ENCODE measurements at places on chromosomes 11 and 22.

- peak; percentile 11 for DNase-seq
Observed at GRCh38 chr11:28153586-28153985, 45.4 kb downstream of the METTL15 start.

GRCh38 chr11:827897-828192 lies at the start of gene CRACR2B:
Gene CRACR2B, plus strand, starts transcription at chr11:827919. Its CDS starts 689 bp downstream, at chr11:828608.
- no peak for DNase-seq

- no peak for DNase-seq
Observed at GRCh38 chr11:12762278-12762677, 88.1 kb downstream of the TEAD1 start.

- DNase-seq = no peak
Observed at GRCh38 chr11:61000426-61000825, 28.9 kb downstream of the CD6 start.

- DNase-seq = no peak
Observed at GRCh38 chr11:10201343-10201742, 92.7 kb downstream of the SBF2 start.

GRCh38 chr11:65987336-65987735 lies 14.6 kb downstream of the EIF1AD start:
- DNase-seq = no peak

DNA sequence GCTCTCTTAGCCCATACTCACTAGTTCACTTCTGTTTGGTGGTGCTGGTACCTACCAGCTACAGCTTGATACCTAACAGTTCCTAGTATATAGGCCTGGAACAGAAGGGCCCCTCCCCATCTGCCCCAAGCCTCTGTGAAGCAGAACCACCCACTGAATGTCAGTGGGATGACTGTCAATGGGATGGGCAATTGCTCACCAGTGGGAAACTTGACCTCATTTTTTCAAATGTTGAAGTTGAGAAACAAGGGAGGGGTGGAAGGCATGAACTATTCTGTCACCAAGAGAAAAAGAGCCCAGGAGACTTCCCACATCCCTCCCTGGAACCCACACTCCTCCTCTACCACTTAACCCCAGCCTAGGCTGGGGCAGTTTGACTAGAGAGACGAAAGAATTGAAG lies at the start of gene NLRP10:
Gene NLRP10, minus strand, starts transcription at position 62 of the 400 bp plus-strand sequence. CDS start 1,952 bp downstream, outside the sequence.
- DNase-seq = peak; percentile 86

- DNase-seq = no peak
Observed at GRCh38 chr11:112267188-112267591, 6.5 kb upstream of the PLET1 start.

- DNase-seq = no peak
Observed at GRCh38 chr22:27679176-27679575, 122.4 kb downstream of the MN1 start.

- no peak for DNase-seq
Observed at GRCh38 chr11:124672536-124673215, 863 bp downstream of the SIAE start.

GRCh38 chr11:2839395-2839943 lies 46.1 kb downstream of the CDKN1C start:
- DNase-seq = no peak

GRCh38 chr11:73988227-73988626 lies 5.6 kb upstream of the UCP2 start:
- no peak for DNase-seq

- DNase-seq = no peak
Observed at GRCh38 chr11:75264356-75264755, 23.8 kb downstream of the TPBGL start.

DNA sequence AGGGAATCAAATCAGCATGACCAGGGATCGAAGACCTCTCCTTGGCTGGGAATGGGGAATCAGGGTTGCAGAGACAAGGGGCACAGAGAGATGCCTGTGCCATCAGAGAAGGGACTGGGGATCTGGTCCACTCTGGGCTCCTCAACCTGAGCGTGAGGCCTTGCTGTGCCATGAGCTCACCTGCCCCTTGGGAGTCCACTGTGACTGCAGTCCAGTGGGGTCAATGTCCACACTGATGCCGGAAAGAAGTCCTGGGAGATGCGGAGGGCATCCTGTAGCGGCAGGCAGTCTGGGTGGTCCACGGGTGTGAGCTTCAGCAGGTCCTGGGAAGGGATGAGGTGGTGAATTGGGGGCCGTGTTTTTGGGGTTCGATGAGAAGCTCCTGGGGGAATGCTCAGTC lies 7.3 kb upstream of the RGL4 start:
- no peak for DNase-seq

DNA sequence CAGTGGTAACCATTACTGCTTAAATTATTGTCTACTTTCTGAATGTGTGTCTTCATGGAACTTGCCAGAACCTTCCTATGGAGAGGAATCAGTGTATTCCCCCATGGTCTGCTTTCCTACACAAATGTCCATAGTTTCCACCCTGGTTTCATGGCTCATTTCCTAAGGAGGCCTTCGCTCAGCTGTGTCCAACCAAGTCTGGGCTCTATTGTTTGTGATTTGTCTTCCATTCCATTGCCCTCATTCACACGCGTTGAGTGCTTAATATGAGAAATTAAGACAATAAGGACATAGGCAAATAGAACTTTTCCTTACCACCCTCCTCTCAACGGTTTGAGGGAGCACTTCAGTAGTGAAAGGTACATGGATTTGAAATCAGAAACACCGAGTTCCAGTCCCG lies 510.6 kb downstream of the NTM start:
- DNase-seq = no peak

DNA sequence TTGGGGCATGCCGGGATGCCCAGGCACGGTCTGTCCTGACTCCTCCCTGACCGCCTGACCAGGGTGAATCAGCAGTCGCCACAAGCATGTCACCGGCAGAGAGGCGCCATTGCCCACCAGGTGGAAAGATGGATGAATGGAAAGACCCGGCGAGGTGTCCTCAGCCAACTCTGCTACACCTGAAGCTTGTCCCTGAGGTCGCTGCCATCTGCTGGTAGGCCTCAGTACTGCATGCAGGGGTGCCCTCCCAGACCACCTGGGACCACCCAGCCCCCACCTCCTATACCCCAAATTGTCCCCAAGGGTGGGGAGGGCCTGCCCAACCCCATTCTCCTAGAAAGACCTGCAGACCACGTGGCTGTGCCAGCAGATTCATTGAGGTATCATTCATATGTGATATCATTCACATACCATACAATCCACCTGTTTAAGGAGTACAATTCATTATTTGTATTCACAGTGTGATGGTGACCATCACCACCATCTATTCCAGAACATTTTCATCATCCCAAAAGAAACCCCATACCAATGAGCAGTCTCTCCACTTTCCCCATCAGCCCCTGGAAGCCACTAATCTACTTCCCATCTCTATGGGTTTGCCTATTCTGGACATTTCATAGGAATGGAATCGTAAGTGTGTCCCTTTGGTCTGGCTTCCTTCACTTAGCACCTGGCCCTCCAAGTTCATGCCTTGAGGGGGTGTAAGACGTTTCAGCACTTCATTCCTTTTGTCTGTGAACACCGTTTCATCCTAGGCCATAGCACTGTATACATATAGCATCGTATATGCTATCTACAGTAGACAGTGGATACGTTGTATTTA lies 17.5 kb downstream of the FGF3 start:
- no peak for DNase-seq

DNA sequence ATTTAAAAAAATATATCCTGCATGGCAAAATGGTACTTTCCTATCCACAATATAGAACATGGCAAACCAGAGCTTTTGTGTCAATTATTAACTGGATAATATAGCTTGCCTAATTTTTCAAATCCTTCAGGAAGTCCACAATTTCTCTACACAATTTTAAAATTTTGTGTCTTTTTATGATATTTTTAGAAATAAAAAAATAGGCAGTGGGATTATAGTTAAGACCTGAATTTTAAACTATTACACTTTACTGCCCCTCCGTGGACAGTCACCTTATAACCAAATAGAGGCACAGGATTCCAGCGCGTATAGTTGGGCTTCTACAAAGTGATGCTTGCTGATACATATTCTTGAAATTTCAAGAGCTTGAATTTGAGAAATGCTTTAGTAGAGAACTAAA lies 2.1 kb upstream of the DMC1 start:
- no peak for DNase-seq

- no peak for DNase-seq
Observed at GRCh38 chr11:76612226-76612625, 58.3 kb downstream of the LRRC32 start.

DNA sequence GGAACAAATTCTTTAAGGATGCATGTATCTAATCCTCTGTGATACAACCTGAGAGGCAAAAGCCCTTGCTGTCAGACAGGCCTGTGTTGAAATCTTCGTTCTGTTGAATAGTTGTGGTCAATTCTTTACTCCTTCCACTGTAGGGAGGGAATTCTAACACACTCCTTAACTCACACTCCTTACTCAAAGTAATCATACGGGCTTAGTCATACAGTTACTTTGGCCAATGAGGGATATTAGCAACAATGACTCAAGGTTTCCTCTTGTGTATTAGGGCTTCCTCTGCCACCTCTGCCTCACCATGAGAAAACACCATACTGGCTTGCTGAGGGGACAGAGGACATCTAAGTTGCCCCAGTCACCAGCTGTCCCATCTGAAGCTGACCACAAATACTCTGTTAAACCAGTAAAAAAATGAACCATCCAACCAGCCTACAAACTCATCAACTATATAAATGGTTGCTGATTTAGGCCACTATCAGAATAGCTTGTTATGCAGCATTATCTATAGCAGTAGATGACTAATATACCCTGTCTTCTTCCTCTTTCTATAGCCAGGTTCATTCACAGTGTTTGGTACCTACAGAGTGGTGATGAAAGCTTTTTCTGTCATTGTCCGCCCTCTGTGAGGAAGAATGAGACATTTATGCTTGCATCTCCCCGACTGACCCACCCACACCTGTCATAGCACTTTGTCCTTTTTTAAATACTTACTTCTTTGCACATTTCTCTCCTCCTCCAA lies 322.8 kb upstream of the SYN3 start:
- DNase-seq = peak; percentile 68

DNA sequence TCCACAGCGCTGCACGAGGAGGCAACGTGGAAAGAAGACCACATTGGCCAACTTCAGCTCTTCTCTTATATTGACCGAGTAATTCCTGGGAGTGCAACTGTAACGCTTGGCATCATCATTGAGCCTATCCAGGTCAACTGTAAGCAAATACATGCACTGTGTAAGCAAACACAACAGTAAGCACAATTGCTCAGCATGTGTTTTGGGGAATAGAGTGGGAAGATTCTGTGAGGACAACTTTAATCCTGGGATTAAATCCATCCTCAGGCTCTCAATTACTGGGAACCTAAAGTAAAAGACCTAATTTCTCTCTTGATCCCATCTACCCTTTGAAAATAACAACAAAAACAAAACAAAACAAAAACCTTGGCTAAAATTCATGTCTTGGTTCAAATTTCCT lies 109.5 kb upstream of the DDI1 start:
- no peak for DNase-seq

DNA sequence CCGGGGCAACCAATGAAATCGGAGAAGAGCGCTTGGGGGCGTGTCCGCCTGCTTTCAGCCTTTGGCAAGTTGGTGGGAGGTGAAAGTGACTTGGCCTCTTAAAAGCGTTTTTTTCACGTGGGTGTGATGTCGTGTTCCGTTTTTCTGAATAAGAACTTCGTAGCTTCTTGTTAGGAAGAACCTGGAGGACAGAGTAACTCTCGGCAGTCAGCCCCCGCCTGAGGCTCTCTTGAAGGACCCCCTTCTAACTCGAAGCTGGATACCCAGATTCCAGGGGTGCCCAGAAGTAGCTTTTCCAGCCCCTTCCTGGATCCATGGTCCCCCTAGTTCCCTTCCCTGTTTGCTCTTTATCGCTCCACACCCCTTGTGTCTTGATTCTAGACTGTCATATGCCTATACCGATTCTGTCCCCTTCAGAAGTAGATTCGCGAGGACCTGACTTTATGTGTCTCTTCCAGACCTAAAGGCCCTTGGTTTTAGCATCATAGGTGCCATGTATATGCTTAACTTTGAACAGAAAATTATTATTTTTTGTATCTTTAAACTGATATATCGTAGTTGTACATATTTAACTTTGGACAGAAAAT lies 915 bp upstream of the OSBP start:
- no peak for DNase-seq

Data from BJ (cell line).